T1000 (cell line): ENCODE measurements at places on chromosomes 12 and 14.
A peak's percentile ranks its signal among the peaks of the same experiment; 100 is the strongest.

DNA sequence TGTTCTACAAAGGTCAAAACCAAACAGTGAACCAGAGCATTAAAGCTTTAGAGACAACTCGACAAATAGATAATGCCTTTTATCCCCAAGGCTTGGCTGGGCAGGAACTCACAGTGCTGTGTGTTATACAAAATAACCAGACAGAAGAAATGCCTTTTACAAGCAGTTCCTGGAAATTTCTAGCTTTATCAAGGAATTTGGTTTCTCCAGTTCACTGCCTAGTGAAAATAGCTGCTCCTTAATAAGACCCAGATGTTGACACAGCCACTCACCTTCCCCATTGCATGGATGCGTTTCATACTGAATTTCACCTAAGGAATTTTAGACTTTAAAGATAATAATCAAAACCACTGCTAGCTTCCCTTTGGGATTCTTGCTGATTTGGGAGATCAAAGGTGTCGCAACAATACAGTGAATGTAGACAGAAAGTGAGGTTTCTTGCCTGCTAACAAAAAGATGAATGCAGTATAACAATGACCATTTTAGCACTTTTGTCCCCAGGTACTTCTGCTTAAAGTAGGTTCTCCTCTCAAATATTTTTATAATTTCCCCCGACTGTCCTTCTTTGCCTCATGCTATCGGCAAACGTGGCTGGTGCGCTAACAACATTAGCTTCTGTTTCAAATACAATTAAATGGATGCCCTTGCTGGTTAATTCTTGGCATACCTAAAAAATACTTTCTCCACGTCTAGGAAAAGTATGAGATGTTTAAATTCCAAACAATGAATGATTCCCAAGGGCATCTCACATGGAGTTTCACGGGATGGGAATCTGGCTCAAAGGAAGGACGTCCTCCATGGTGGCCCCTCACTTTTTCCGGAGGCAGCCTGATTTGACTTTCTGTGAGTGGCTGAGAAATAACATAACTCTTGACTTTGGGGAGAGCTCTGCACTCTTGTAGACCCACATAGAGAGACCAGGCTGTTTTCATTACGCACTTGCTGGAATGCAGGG is 162.4 kb downstream of the C12orf75 start:
- no peak for DNase-seq

- DNase-seq = no peak
Measured at GRCh38 chr12:125283521-125283920, 218.3 kb downstream of the AACS start.

- no peak for DNase-seq
Measured at GRCh38 chr12:130712346-130713065, 3.6 kb downstream of the RIMBP2 start.

DNA sequence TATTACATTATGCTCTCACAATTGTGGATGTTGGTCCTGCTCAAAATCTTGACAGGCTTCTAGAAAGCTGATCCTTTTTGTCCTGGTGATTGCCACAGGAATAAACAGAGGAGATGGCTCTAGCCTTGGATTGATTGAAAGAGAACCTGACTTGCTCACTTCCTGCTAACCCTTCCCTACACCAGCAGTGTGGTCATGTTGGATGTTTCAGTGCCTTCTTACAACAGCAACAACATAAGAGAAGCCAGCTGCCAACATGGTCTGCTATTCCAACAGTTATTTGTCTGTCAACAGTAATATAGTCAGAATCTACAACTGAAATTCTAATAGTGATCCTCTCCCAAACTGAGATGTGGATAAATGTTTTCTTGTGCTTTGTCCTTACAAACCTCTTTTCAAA is 311.6 kb upstream of the DIO2 start:
- no peak for DNase-seq

- no peak for DNase-seq
Measured at GRCh38 chr12:386651-387050, 2.5 kb downstream of the KDM5A start.

- no peak for DNase-seq
Measured at GRCh38 chr14:79375356-79375755, 835.9 kb downstream of the DIO2 start.

- DNase-seq = no peak
Measured at GRCh38 chr12:14561677-14562238, 5.9 kb downstream of the PLBD1 start.

GRCh38 chr12:8156845-8157244 is at the start of gene ZNF705A:
Gene ZNF705A, plus strand, starts transcription at chr12:8157015. Its CDS starts 15,611 bp downstream, at chr12:8172626.
- DNase-seq = no peak

DNA sequence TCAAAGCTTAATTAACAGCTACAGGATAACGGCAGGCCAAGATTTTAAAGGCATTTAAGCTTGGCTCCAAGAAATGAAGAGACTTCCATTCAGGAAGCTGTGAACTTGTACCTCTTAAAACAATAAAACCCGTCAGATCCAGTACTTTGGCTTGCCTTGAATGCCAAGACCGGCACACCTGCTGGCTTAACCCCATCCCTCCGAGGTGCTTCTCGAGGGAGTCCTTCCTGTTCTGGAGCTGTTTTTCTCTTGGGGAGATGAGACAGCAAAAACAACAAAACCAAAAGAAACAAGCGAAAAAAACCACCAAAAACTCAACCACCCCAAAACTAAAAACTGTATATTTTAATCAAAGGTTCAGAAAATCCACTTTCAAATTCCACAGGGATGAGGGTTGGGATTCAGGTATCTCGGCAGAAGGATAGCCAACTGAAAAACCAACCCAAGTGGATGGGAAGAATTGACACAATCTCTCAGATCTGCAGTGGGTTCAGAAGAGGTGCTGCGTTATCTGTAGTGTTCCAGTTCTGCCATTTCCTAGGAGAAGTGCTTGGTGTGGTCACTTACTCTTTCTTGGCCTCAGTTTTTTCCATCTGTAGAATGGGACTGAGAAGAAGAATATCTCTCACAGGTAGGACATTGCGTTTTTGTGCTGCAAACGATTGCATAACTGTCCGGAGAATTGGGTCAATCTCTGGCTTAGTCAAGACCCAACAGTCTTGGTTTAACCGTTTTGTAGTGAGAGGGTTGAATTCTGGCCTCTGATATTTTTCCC is 420.1 kb downstream of the VRK1 start:
- no peak for DNase-seq

DNA sequence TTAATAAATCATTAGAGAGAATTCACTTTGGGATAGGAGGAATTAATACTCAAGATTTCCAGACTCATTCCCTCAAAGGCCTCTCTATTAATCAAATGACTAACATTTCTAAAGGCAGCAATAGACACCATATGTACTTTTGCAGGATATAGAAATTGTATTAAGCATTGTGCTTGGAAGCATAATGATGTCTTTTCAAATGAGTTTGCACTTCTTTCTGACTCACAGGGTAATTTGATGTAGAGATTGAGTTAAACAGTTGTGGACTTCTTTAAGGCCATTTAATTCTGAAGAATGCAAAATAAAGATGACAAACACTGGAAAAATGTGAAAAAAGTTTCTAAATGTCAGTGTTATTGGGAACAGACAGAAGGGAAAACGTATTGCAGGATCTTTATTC is 63.4 kb upstream of the CSRP2 start:
- DNase-seq = no peak

DNA sequence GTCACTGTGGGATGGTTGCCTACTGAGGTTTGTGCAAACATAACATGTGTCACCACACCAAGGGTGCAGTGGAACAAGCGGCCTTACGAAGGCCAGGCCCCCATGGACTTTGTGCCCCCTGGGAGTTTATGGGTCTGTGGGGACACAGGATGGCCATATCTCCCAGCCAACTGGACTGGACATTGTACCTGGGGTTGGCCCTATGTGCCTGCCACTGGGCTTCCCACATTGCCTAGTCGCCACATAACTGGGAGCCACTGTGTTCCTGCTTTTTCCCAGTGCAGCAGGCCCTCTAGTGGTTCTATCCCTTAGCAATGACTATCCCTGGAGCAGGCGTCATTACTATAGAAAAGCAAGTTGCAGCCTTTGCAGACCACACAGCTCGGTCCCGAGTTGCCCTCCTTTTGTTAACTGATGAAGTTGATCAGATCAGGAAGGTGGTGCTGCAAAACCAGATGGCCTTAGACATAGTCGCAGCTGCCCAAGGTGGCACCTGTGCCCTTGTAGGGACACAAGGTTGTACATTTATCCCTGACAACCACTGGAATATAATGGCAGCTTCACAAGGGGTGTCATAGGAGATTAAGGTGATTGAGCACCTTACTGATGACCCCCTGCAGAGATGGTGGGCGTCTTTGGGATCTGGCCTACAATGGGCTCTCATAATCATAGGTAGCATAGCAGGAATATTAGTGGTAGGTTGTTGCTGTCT is 15.2 kb upstream of the RNASE12 start:
- DNase-seq = no peak

DNA sequence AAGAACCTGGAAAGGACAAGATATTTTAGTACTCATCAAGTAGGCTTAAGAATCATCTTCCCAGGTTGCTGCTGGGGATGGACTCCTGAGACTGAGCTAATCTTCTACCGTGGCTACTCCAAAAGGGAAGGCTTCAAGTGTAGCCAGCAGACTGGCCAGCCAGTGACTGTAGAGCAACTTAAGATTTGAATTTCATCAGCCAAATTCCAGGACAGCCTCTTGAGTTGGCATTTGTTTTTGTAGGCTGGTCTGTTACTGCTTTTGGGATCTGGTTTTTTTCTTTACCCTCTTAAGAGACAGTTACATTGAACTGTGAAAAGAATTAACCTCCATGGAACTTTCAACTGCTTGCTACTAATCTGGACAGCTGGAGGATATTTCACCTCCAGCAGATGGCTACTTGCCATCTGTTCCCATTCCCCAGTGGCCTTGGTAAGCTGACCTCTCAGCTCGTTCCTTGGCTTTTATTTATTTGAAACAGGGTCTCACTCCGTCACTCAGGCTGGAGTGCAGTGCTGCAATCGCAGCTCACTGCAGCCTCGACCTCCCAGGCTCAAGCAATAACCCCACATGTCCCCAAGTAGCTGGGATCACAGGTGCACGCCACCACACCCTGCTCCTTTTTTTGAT is 20.7 kb downstream of the VTI1B start:
- DNase-seq = no peak

DNA sequence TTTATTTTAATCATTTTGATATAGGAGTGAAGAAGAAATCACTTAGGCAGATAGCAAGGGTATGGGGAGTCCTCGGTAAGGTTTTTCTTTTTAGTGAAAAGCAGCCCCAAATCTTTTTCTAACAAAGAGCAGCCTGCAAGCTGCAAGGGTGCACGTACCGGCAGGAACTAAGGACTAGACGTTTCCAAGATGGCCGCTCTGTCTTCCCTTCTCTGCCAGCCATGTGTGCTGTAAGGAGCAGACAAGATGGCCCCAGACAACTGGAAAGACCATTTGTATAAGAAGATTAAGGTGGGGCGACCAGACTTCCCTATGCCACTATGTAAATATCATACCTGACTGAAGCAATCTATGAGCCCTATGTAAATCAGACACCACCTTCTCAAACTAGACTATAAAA is 79.6 kb downstream of the TXNDC16 start:
- no peak for DNase-seq

DNA sequence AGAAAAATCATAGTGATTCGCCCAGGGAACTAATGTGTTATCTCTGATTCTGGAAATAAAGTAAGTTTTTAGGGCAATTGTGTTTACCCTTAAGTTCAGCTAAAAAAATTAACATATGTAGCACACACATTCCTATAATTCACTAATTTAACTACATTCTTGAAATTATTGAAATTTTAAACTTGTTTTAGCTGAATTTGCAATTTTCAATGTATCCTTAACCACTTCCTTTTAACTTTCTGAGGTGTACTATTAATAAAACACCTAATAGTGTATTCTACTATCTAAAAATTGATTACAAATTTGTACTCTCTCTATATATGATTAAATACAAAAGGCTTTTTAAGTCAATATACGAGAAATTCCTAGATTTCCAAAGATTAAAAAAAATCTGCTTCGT is 2.2 kb downstream of the KLHL28 start:
- no peak for DNase-seq

DNA sequence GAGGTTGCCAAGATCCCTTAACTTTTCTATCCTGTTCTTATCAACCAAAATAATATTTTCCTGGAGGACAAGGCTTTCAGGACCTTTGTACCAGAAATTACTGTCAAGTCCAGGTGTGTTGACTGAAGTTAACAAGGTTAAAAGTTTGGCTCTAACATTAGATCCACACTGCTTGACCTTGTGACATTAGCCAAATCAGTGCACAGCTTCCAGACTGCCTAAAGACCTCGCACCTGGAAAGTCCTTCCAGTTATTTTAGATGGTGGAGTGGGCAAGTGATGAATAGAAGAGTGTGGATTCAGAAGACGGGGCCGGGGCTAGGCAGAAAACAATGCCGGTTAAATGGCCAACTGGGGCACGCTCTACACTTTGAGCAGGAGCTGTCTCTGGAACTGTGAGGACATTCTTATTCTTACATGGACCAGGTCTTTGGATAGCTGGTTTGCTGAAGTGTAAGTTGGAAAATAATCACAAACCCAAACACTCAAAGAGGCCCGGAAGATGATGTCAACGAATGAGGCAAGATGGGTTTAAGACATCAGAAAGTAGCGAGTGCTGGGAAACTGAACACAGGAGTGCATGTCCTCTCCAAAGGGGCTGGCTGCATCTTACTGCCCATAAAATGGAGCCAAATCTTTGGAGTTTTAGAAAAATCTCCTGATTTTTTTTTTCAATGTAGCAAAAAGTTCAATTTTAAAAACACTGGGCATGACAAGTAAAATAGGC is 56.3 kb downstream of the NIN start:
- DNase-seq = no peak

DNA sequence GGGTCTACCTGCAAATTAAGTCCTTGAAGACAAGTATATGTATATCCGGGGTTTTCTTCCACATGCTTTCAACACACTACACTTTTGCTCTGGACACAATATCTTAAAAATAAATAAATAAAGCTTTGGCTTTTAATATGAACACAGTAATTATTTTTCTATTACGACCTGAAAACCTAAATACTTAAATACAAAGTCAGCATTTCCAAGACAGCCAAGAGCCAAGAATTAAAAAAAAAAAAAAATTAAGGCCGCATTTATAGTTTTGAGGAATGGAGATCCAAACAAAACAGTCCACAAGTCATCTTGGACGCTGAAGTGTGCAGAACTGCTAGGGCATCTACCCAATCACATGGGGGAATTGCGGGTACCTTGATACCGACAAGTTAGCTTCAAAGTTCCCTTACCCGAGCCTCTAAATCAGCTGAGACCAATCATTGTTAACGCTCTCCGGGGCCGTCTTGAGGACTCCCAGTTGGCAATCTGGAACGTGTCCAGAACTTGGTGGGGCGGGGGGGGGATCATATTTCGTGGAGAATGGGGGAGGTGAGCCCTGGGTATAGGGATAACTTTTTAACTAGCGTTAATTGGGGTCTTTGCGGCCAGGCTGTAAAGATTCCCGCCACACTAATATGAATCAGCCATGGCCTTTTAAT is 731 bp upstream of the PCNX4 start:
- DNase-seq = peak; percentile 53
